Iris pigment epithelial cell (primary cell): ENCODE measurements at places on chromosomes 12 and 14.

DNA sequence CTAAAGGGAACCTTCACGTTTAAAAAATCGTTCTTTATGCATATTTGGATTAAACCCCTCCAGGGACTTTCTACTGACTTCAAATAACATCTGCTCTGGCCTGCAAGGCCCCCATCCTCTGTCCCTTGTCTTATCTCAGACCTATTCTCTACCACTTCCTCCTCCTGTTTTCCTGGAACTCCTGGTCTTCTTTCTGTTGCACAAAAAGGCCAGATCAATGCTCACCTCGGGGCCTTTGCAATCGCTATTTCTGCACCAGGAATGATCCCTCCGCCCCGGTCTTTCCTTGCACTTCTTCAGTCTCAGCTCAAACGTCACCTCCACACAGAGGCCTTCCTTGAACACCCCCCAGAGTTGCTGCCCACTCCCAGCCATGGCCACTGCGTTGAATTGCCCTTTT, 57.6 kb upstream of the BEGAIN start:
- no peak for DNase-seq

GRCh38 chr12:11568762-11569478, 80.6 kb upstream of the ETV6 start:
- no peak for DNase-seq

GRCh38 chr14:24911324-24912109, 138.4 kb downstream of the STXBP6 start:
- peak; percentile 91 for DNase-seq

DNA sequence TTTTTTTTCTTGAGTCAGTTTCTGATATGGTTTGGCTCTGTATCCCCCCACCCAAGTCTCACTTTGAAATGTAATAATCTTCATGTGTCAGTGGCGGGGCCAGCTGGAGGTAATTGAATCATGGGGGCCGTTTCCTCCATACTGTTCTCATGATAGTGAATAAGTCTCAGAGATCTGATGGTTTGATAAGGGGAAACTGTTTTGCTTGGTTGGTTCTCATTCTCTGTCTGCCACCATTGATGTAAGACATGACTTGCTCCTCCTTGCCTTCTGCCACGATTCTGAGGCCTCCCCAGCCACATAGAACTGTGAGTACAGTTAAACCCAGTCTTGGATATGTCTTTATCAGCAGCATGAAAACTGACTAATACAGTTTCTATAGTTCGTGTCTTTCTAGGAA, 42.9 kb downstream of the WNK1 start:
- peak; percentile 50 for DNase-seq

- DNase-seq: peak; percentile 57
Measured at GRCh38 chr12:113190761-113191160, 5.2 kb downstream of the RITA1 start.

DNA sequence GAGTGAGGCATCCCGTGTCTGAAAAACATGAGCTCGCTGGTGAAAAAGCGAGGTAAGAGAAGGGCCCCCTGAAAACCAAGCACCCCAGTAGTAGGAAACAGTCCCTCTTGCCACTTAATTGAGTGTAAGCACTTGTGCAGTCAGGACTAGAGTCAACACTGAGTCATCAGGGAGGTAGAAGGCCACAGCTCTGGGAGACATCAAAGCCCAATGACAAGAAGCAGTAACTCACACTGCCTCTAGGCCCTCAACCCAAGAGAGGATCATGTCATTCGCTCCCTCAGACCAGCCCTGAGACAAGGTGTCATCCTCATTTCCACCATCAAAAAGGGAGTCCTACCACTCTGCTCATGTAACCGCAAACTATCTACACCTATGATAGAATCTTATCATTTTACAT, 17.8 kb downstream of the POMT2 start:
- DNase-seq: peak; percentile 79

GRCh38 chr12:46516933-46517578, 144.5 kb upstream of the SLC38A2 start:
- DNase-seq: no peak

DNA sequence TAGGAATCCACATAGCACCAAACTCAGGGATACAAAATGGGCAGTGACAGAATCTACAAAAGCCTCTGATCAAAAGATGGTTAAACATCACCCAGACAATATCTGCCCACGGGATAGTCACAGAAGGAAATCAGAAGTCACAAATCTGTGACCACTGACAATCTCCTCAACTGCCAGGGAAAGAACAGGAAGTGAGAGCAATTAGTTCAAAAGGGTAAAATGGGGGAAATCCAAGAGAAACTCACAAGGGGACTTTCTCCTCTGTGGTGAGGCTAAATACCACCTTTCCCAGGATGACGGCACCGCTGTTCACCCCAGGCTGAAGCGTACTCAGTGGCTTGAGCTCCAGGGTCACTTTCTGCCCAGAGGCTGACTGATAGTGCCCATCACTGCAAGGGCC, 10.7 kb downstream of the TTC5 start:
- no peak for DNase-seq

GRCh38 chr12:54956818-54957641, 27.5 kb downstream of the TESPA1 start:
- no peak for DNase-seq

DNA sequence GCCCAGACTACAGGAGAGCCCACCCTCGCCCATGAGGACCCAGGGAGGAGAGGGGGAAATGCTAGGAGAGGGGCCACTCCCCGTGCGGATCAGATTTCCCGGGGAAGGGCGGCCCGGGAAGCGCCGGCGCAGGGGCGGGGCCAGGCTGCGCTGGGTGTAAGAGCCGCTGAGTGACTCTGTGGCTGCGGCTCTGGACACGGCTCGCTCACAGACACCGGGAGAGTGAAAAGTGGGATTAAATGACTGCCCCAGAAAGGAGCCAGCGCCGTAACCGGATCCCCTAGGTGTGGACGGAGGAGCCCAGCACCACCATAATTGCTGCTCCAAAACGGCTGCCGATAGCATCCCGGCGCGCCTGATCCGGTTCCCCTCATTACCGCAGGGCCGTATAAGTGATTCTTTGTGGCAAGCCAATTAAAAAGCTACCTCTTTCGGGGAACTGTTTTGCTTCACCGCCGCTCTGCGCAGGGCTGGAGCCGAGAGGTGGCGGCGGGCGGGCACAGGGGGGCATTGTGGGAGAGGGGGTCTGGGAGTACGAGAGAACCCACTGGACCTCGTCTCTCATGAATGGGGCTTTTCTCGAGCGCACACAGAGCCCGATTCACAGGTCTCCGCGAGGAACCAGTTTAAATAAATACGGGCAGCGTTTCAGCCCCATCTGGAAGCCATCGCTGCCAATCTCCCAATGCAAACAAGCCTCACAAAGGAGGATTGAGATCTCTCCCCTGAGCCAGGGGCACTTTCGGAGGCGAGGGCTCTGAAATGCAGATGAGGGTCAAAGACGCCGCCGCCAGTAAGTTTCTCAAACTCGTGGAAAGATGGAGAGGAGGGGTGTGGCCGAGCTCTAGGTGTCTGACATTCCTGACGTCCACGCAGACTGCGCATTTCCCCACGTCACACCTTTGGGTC, 2.5 kb downstream of the COL2A1 start:
- peak; percentile 32 for DNase-seq

DNA sequence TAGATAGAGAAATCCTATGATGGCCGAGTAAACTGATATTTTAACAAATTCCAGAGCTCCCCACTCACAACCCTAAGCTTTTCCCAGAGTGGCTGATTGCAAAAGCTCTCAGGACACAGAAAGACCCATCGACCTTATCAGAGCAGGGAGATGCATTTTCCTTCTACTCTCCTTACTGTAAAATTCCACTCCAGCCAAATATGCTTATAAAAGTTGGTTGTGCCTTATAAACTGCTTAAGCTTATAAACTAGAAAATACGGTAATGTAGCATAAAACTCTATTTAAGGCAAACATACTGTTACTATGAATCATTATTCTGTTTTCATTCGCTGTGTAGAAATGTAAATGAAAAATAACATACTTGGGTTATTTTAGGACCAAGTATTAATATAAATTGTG, 41.6 kb upstream of the TRHDE start:
- DNase-seq: peak; percentile 79

GRCh38 chr12:91889910-91890309, 255.7 kb downstream of the BTG1 start:
- no peak for DNase-seq

DNA sequence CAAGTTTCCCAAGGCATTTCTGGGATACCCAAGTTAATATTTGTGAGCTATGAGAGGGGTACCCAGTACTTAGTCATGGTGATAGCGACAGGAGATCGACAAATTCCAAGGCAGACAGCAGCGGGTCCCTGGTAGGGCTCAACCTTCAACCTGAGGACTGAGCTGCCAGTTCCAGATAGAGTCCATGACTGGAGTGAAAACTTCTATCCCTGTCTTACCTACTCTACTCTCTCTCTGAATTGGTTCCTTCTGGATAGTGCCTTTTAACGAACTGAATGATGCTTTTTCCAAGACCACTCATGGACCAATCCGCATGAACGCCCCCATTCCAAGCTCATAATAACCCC, 76.9 kb upstream of the ALG10 start:
- no peak for DNase-seq

GRCh38 chr12:92055877-92056276, 89.8 kb downstream of the BTG1 start:
- DNase-seq: no peak

GRCh38 chr12:106084759-106085158, 54.0 kb downstream of the NUAK1 start:
- no peak for DNase-seq

- DNase-seq: peak; percentile 46
Measured at GRCh38 chr12:98998697-98999299, 353.7 kb downstream of the APAF1 start.

GRCh38 chr12:46089414-46090162, 99.2 kb upstream of the SCAF11 start:
- DNase-seq: no peak

GRCh38 chr14:100503251-100503650, 84.0 kb downstream of the BEGAIN start:
- no peak for DNase-seq

DNA sequence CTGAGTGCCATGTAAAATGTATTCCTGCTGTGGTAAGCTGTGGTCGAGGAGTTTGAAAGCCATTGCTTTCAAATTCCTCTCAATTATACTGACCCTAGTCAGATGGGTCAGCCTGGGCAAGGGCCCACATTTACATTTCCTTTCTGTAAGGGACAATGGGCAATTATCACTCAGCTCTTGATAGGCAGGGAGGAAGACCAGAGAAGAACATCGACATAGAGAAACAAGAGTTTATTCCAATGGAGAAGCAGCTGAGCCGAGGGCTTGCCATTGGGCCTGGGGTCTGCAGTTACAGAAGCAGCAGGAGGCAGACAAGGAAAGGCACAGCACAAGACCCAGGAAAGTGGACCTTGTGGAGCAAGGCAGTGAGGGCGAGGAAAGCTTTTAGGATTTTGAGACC, 9.7 kb downstream of the NRIP2 start:
- DNase-seq: no peak

- no peak for DNase-seq
Measured at GRCh38 chr14:66088656-66089055, 397.5 kb upstream of the CCDC196 start.

DNA sequence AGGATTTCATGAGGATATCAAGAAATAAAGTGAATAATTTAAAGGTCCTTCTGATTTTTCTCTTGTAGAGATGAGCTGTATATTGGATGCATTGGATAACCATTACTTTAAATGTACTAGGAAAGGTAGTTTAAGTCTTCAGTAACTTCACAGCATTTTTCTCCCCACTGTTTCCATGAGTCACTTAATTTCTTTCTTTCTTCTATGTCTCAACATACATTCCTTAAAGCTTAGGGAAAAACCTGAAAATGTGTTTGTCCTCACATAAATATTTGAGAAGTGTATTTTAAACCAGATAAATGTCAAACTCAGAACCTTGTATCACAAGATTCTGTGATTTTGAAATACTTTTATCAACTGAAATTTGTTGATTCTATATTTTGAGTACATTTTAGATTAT, 1970.2 kb upstream of the FLRT2 start:
- peak; percentile 94 for DNase-seq

DNA sequence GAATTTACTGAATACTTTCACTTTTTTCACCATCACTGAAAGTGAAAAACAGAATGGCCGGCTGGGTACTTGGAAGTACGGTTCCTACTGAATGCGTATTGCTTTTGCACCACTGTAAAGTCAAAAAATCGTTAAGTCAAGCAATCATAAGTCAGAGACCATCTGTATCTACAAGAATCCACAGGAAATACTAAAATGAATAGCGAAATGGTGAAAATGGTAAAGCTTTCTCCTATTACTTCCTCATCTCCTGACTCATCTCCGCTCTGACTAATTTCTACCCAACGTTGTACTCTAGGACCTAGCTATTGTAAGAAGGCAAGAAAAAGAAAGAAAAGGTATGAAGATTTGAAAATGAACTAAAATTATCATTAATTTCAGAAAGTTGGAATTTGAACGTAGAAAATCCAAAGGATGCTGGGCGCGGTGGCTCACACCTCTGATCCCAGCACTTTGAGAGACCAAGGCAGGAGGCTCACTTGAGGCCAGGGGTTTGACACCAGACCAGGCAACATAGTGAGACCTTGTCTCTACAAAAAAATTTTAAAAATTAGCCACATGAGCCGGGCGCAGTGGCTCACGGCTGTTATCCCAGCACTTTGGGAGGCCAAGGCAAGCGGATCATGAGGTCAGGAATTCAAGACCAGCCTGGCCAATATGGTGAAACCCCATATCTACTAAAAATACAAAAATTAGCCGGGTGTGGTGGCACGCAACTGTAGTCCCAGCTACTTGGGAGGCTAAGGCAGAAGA, 5.3 kb upstream of the CDCA4 start:
- peak; percentile 93 for DNase-seq

DNA sequence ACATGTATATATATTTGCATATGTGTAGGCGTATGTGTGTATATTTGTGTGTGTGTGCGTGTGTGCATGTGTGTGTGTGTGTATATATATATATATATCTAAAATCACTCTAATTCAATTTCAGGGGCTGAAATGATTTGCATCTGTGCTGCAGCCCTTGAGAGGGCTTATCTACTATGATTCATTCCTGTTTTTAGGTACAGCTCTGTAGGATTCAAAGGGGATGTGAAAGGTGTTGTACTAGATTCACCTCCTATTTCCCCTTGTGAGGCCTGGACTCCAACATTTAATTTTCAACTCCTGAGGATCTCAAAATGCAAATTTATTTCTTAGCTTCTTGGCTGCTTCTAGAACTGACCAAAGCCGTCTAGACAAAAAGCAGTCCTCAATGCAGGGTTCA, 11.1 kb downstream of the ERP27 start:
- no peak for DNase-seq

- DNase-seq: no peak
Measured at GRCh38 chr14:47103771-47104170, 452.2 kb upstream of the RPL10L start.

DNA sequence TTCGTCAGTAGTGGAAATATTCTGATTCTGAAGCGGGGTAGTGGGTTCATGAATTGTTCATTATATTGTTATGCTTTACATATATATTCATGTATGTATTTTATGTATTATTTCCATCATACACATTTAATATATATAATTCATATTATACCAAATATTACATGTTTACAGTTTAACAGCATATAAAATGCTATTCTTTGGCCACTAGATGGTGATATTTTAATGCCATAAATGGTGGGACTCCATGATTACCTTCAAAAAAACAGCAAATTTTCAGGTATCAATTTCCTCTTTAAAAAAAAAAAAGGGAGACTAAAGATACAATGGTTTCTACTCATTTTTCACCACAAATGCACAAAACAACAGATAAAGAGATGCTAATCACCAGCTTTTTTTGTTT, 41.0 kb downstream of the BDKRB1 start:
- peak; percentile 25 for DNase-seq

GRCh38 chr12:74456431-74456830, 81.2 kb upstream of the ATXN7L3B start:
- no peak for DNase-seq
